ENCODE measurements at places on chromosomes 1 and 21. TPM values are rescaled to one million over a fixed set of nuclear protein-coding genes. Genes with fewer than 3 reads are reported as not detected.

- DNase-seq = no peak
Measured at GRCh38 chr1:5318143-5318816, 663.9 kb downstream of the AJAP1 start.

Gene PAQR6
- 1.2 TPM for total RNA-seq

Gene GOLPH3L
- total RNA-seq = 17.0 TPM

GRCh38 chr21:38165466-38166172 is 91.2 kb upstream of the KCNJ15 start:
- no peak for DNase-seq

GRCh38 chr1:246271516-246271915 is 235.6 kb downstream of the SMYD3 start:
- no peak for DNase-seq

- no peak for DNase-seq
Measured at GRCh38 chr1:52590266-52590665, 11.9 kb upstream of the GPX7 start.

DNA sequence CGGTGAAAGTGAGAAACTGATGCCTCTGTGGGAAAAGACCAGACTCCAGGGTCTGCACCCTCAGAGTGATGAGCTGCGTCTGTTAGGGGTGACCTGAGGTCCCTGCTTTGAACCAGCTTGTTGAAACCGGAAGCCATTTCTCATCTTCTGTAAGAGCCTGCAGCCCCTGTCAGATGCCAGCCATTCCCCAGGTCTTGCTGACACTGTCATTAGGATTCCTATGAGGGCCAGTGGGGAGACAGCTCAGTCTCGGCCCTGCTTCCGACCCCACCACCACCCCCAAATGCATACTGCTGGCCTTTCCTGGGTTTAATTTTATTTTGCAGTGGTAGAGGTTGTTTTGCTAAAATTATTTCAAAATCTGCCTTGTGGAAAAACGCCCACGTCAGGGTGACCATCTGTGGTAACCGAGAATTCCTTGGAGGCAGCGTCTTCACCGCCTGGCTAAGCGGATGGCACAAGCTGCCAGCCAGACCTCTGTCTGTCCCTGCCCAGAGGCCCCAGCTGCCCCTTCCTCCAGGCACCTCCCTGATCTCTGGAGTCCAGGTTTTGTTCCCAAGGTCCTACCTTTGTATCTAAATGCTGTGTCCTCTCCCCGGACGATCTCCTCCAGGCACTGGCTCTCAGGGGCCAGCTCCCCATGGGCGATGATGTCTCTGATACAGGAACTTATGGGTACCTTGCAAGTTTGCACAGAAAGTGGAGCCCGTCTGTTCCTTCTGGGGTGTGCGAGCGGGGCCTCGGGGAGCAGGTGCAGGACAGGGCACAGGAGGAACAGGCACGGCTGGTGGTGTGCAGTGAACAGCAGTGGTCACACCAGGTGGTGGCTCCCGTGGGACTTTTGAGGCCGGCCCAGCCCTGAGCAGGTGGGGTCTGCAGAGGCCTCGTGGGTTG is 49.9 kb downstream of the PRKCZ start:
- peak; percentile 0 for DNase-seq

GRCh38 chr1:82778612-82779011 is 977.9 kb downstream of the ADGRL2 start:
- DNase-seq = no peak

Gene PYHIN1
- not detected for total RNA-seq

DNA sequence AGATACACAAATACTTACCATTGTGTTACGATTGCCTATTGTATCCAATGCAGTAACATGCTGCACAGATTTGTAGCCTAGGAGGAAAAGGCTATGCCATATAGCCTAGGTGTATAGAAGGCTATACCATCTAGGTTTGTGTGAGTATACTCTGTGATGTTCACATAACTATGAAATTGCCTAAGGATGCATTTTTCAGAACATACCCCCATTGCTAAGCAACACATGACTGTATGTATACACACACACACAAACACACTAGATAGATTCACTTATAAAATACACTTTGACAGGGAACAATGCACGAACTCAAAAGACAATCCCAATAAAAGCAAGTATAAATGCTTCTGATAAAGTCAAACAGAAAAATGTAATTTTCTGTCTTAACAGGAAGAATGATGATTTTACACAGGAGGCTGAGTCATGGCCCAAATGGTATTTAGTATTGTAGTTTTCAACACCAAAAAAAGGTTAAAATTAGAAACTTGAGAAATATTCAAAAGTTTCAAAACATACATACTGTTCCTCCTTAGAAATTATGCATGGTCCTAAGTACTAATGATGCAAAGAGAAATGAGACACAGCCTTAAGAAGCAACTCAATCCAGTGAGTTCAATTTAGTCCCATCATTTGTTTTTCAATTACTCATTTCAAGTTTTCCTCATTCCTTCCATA is 12.2 kb downstream of the FH start:
- no peak for DNase-seq

GRCh38 chr1:8599646-8600212 is 217.7 kb downstream of the RERE start:
- no peak for DNase-seq

GRCh38 chr21:16563795-16564194 is 834.0 kb downstream of the USP25 start:
- DNase-seq = no peak

DNA sequence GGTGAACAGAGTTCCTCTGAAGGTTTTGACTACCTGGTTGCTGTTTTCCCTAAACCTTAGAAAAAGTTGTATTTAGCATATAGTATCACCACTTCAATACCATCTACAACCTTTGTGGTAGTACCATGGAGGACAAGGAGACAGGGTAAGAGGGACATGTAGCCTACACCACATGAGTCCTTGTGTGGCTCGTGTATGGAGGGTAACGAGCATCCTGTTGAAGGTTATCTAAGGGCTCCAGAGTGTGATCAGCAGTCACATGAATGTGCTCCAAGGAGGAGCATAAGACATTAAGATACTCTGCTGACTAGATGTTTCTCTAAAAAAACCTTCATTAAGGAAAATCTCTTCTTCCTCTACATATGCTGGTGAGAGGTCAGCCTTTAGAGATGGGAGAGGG is 67.3 kb downstream of the VCAM1 start:
- DNase-seq = no peak

- DNase-seq = no peak
Measured at GRCh38 chr1:156745881-156746280, 5.0 kb upstream of the MRPL24 start.

DNA sequence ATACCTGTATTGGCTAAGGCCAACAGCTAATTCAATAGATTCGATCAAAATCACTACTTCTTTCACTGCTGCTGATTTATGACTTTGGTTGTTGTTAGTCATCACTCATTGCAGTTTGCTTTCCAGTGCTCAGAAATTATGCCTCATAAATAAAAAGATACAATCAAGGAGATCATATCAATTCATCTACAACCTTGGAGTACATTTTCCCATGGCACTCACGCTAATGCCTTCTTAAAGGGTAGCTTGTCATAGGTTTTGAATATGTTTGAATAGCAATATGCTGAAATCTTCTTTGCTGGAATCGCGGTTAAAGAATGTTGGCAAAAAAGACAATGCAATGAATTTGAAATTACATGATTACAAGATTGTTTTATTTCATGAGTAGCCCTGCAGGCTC is 89.9 kb downstream of the KCTD3 start:
- no peak for DNase-seq

DNA sequence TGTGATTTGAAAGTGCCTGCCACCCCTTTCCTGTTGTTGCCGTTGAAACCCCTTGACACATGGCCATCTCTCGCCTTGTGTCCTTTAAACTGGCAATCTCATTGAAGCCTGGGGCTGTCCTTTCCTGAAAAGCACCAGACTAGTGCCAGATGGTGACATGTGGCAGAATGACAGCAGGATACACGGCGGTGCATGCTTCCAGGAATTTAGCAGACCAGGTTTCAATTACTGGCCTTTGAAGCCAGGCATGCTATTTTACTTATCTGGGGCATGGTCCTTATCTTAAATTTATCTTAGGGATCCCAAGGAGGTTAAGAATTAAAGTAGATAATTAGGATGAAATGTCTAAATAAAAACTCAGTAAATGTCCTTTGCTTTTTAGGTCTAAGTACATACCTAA is 15.2 kb downstream of the PLPPR4 start:
- DNase-seq = no peak

GRCh38 chr1:23367451-23367790 is 2.2 kb downstream of the ZNF436 start:
- no peak for DNase-seq

Gene KRTAP13-2
- not detected for total RNA-seq

GRCh38 chr1:163980394-163980793 is 578.6 kb upstream of the PBX1 start:
- no peak for DNase-seq

DNA sequence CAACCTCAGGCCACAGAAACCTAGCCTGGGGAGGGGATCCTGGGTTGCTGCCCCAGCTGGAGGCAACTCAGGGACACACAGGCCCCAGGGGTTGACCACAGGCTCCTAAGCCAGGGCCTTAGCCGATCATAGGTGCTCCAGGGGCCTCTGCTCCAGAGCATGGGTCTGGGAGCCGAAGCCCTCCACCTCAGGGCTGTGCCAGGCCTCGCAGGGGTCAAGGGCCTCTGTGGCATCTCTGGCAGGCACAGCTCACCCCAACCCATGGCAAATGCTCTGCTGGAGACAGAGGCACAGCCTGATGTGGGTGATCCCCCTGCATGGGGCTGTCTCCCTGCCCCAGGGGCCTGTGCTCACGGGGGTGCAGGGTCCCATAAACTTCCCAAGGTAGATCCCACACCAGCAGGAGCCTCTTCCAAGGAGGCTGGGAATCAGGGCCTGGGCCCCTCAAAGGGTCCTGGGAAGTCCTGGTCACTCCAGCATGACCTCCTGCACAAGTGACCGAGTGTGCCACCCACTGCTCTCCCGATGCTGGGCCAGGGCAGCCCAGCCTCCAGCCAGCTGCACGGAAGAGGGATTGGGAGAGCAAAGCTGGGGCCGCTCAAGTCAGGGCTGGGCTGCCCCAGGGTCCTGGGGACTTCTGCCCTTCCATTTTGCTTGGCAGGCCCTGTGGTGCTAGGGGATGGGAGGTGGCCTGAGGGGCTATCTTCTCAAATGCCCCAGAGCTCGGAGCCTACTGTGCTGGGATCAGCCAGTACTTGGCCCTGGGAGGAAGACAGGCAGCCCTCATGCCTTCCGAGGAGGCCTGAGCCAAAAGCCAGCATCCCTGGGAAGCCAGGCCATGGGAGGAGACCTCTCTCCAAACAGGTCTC is 22.2 kb upstream of the PRSS38 start:
- DNase-seq = no peak

- peak; percentile 75 for DNase-seq
Measured at GRCh38 chr1:180926164-180926981, 13.7 kb downstream of the KIAA1614 start.

Gene LCE3D
- total RNA-seq = not detected

Gene ZNF669
- total RNA-seq = 3.3 TPM

Gene RCSD1
- total RNA-seq = 34.2 TPM

DNA sequence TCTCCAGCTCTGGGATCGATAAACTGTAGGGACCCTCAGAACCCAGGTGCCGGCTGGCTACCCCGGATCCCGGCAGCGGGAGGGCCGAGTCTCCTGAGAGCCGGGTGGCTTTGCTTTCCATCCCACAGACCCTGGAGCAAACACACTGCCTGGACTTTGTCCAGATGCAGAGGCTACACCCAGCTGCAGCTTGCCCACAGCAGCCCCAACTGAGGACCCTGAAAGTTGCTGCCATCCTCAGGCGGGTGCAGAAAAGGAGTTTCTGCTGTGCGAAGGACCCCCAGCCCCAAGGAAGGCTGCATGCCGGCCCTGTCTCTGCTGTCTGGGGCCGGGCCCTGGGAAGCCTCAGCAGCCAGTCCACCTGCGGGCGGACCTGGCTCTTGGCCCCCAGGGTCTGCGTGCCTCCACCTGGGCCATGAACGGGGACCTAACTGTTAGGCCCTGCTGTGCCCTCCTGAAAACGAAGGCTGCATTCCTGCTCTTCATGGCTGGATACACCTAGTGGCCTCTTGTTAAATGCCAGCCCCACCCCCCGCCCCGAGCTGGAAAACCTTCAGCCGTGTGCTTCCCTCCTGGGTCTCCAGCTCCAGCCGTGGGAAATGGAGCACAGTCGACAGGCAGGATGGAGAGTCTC is 97.5 kb upstream of the ARHGEF16 start:
- DNase-seq = no peak

DNA sequence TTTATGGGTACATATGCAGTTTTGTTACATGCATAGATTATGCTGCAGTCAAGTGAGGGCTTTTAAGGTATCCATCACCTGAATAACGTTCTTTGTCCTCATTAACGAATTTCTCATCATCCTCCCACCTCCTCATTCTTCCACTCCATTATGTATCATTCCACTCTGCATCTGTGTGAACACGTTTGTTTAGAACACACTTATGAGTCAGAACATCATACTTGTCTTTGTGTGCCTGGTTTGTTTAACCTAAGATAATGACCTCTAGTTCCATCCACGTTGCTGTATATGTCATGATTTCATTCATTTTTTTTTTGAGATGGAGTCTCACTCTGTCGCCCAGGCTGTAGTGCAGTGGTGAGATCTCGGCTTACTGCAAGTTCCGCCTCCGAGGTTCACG is 6.7 kb upstream of the MPC2 start:
- DNase-seq = no peak

DNA sequence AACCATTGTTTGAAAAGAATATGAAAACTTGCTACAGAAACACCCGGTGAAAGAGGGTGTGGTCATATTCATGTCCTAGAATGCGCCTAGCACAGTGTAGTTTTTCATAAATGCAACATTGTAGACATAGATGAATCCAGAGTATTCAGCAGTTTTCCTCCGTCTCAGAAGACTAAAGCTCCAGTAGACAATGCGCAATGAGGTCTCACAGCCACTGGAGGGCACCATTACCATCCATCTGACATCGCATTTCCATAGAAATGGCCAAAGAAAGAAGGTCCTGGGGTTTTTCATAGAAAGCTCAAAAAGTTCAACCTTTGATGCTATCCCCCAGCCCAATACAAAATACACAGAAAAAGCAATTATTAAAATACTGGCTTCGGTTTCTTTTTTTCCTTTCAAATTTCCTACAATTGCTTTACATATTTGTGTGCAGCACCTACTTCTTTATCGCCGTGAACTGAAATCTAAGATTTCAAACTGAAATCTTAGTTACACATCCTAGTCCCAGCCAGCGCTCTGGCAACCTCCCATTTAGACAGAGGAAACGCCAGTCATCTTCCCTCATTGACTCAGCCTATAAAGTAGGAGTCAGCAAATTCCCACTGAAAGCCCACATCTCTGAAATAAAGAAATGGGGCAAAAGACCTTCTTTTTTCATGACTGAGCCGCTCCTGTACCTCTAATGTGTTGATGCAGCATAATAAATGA is 3.9 kb upstream of the CD58 start:
- peak; percentile 40 for DNase-seq

Gene GPR61
- total RNA-seq = 0.24 TPM

Gene PROK1
- total RNA-seq = not detected

DNA sequence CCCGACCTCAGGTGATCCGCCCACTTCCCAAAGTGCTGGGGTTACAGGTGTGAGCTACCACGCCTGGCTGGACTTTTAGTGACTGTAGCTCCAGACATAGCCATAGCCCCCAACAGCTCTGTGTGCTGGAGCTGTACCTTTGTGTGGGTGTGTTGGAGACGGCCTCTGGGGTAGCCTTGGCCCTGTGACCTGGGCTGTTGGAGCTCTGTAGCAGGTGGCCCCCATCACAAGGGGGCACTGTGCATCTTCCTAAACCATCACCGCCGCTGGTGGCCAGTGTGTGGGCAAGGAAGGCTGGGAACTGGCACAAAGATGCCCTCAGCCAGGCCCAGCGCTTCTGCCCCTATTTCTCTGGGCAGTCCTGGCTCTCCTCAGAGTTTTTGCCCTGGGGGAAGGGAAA is 38.4 kb upstream of the FOXO6 start:
- DNase-seq = peak; percentile 38

Gene PGBD5
- 11.4 TPM for total RNA-seq

GRCh38 chr1:62318756-62319544 is at the start of gene KANK4:
Gene KANK4 (minus strand): TSS chr1:62319434. CDS start chr1:62281564, 37,870 bp downstream.
- no peak for DNase-seq

Measured in heart right ventricle (tissue), 16 donors.